Astrocyte (in vitro differentiated cells and primary cell): ENCODE measurements at places on chromosomes 6 and 20. TPM values are rescaled to one million over a fixed set of nuclear protein-coding genes. Genes with fewer than 3 reads are reported as not detected.

GRCh38 chr20:62135573-62136266 lies 7.5 kb downstream of the PSMA7 start:
- no peak for DNase-seq

- peak; percentile 90 for DNase-seq
Measured at GRCh38 chr6:42224222-42225028, 6.8 kb upstream of the MRPS10 start.

- DNase-seq: no peak
Measured at GRCh38 chr6:32642720-32643106, 5.5 kb downstream of the HLA-DQA1 start.

GRCh38 chr6:161796681-161797080 lies 522.8 kb upstream of the AGPAT4 start:
- no peak for DNase-seq

GRCh38 chr20:62254021-62254724 lies 15.9 kb downstream of the OSBPL2 start:
- DNase-seq: no peak

- no peak for DNase-seq
Measured at GRCh38 chr20:36346256-36346655, 40.1 kb downstream of the DLGAP4 start.

- no peak for DNase-seq
Measured at GRCh38 chr6:155434096-155434495, 21.5 kb downstream of the NOX3 start.

- DNase-seq: no peak
Measured at GRCh38 chr20:62893700-62894099, 32.1 kb upstream of the TCFL5 start.

DNA sequence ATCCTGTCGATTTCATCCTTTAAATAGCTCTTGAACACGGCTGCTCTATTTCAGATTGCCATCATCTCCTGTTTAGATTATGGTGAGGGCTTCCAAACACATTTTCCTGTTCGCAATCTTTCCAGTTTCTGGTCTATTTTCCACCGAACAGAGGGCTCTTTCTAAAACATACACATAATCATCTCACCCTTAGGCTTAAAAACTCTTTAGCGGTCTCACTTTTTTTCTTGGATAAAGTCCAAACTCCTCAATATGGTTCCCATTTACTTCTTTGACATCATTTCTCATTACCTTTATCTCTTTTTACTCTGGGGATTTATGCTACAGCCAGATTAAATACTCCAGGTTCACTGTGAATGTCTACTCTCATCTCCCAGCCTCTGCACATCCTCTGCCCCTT lies 103.4 kb upstream of the STMND1 start:
- no peak for DNase-seq

DNA sequence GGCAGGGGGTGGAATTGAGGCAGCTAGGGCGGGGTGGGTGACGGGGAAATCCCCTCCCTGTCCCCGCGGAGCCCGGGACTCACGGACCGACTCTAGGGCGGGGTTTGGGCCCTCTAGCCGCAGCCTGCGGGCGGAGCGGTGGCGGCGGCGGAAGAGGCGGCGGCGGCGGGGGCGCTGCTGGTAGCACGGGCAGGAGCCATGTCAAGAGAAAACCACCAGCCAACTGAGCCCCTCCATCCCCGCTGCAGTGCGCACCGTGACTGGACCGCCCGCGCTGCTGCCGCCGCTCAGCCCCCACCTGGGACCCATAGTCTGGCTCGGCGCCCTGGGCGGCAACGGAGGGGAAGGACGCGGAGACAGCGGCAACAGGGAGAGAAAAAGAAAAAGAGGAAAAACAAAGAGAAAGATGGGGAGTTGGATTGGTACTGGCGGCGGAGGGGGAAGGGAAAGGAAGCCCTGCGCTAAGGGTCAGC lies 1.2 kb upstream of the C6orf62 start:
- no peak for DNase-seq

GRCh38 chr6:37956711-37957275 lies 137.3 kb downstream of the ZFAND3 start:
- no peak for DNase-seq

DNA sequence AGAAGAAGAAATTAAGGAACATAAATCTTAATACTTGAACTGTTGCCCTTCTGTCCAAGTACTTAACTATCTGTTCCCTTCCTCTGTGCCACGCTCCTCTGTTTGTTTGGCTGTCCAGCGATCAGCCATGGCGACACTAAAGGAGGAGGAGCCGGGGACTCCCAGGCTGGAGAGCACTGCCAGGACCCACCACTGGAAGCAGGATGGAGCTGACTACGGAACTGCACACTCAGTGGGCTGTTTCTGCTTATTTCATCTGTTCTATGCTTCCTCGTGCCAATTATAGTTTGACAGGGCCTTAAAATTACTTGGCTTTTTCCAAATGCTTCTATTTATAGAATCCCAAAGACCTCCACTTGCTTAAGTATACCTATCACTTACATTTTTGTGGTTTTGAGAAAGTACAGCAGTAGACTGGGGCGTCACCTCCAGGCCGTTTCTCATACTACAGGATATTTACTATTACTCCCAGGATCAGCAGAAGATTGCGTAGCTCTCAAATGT lies 17.1 kb downstream of the IRF4 start:
- DNase-seq: peak; percentile 16

- no peak for DNase-seq
Measured at GRCh38 chr6:70706491-70707123, 38.9 kb downstream of the SMAP1 start.

- DNase-seq: no peak
Measured at GRCh38 chr6:41763470-41763869, 16.2 kb downstream of the FRS3 start.

DNA sequence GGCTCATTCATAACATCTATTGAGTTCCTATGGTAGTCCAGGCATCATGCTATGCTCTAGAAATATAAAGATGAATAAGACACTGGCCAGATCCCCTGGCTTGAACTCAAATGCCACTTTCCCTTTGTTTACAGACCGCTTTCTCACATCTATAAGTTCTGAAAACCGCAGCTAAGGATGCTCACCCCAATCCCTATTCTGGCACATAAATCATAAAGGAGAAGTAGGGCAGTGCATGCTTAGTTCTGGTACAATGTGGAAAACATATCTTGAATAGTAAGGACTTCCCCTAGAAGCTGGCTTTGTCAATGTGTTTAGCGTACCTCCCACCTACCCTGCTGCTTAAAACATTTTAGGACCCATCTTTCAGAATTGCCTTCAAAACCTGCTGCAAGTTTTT lies 26.4 kb downstream of the MRS2 start:
- no peak for DNase-seq

DNA sequence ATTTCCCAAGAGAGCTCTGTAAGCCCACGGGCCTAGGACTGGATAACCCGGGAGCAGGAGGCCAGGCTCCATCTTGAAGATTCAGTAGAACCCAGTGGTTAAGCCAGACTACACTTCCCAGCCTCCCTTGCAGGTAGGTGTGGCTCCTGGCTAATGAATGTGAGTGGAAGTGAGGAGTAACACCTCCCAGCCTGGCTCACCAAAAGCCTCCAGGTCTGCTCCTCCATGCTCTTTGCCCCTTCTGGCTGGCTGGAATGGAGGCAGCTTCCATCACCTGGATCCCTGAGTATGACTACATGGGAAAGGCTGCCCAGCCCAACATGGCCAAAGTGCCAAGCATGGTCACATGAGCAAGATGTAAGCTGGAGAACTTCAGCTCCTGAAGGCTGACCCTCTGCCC lies 9.7 kb downstream of the LRRN4 start:
- no peak for DNase-seq

- DNase-seq: no peak
Measured at GRCh38 chr6:46501136-46502089, 10.2 kb upstream of the RCAN2 start.

GRCh38 chr6:50820869-50821264 lies 2.2 kb downstream of the TFAP2B start:
- DNase-seq: no peak

GRCh38 chr20:20295621-20296498 lies 72.0 kb upstream of the INSM1 start:
- DNase-seq: no peak

DNA sequence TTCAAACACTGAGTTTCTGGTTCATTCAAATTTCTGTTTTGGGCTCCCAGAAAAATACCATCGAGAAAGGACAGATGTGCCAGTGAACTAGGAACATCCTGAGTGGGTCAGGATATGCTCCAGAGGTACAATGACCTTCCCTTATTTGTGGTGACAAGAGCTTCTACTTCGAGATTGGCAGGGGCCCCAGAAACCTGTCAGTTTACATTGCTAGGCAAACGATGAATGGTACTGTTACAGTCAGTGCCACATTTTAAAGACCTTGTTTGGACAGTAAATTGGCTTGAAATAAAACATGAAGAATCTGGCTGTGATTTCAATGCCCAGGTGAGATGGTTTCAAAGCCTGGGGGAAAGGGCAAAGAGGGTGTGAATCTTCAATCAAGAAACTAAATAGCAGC lies 454.5 kb upstream of the ID4 start:
- DNase-seq: no peak

GRCh38 chr6:143743301-143744166 lies 65.8 kb downstream of the PHACTR2 start:
- DNase-seq: peak; percentile 16

- DNase-seq: no peak
Measured at GRCh38 chr6:104716858-104717257, 142.9 kb downstream of the HACE1 start.

DNA sequence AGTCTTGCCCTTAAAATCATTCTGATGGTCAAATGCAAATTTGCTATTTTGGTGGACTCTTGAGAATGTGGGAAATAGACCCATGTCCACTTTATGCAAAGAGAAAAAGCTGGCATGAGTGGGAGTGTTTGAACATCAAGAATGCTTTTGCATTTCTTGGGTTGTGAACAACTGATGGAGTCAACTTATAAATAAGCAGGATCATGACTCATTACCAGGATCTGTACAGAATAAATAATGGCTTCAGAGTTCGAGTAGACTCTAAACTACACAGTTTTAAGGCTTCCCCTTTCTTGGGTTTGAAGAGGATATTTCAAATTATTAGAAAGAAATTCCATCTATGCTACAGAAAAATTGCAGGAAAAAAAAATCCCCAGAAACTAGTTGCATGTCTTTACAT lies 195.5 kb downstream of the EYA4 start:
- peak; percentile 9 for DNase-seq

- no peak for DNase-seq
Measured at GRCh38 chr6:156060013-156060412, 604.4 kb upstream of the NOX3 start.

GRCh38 chr6:25992413-25993340 lies 30.1 kb downstream of the TRIM38 start:
- peak; percentile 76 for DNase-seq

KIAA0408 gene
- total RNA-seq: 17.5 and 19.6 TPM in 2 replicates

SPDEF gene
- 0.14 and 0.16 TPM in 2 replicates for total RNA-seq

PBOV1 gene
- not detected in 2 replicates for total RNA-seq

TREML2 gene
- total RNA-seq: not detected in 2 replicates

XKR7 gene
- 0.36 and 0.48 TPM in 2 replicates for total RNA-seq

SAMD10 gene
- 2.7 and 4.3 TPM in 2 replicates for total RNA-seq

PLA2G7 gene
- total RNA-seq: 0.43 and 0.48 TPM in 2 replicates

SLC24A3 gene
- total RNA-seq: 0.65 and 0.79 TPM in 2 replicates

OXT gene
- total RNA-seq: not detected in 2 replicates

C6orf132 gene
- total RNA-seq: 3.3 and 5.3 TPM in 2 replicates

FOXQ1 gene
- 0.24 and 0.39 TPM in 2 replicates for total RNA-seq

TFAP2A gene
- total RNA-seq: 2.1 and 6.6 TPM in 2 replicates
